SK-N-DZ (cell line): ENCODE measurements at places on chromosomes 7 and 10.

GRCh38 chr10:78870458-78870857, 198.3 kb upstream of the ZMIZ1 start:
- DNase-seq: no peak

DNA sequence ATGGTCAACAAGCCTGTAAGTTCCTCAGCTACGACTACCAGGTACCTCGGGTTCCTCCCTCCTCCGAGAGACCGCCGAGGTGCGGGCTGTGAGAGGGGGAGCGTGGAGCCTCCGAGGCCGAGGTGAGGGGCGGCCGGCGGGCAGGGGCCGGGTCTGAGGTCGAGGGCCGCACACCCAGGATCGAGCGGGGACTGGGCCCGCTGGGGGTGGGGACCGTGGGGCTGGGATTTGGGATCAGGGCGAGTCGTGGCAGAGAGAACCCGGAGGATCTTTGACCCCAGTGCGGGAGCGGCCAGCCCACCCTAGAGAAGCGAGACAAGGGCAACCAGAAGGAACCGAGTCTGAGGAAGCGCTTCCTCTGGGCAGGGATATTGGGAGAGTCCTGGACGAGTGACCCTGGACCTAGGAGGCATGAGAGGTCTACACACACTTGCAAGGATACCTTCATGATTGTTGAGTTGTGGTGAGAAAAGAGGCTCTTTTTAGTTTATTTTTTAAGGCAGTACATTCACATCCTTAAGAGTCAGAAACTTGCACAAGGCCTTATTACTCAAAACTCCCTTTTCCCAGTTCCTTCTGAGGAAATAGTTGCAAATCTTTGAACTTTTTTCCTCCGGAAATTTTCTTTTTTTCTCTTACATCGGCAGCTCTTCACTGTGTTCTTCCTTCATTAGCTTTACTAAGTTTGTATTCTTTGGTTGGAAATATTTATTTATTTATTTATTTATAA, 395 bp downstream of the ZNF487 start:
- DNase-seq: peak; percentile 23

- DNase-seq: no peak
Measured at GRCh38 chr10:30055226-30055662, 4.1 kb downstream of the JCAD start.

DNA sequence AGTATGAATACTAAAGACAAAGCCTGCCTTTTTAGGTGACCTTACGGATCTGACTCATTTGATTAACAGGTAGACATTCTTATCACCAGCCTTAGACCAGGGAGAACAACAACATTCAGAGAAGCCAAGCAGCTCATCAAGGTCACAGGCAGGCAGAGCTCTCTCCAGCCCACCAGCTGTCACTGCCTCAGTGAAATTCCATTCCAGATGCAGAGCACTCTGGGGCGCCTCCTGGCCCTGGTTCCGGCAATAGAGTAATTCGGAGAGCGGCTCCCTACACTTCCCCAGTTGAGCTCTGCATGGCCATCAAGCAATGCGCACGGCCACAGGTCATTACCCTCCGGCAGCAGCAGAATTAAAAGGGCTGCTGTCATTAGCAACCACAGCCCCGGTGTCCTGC, 164.7 kb downstream of the TCERG1L start:
- no peak for DNase-seq

- no peak for DNase-seq
Measured at GRCh38 chr7:122311734-122312450, 7.3 kb upstream of the FEZF1 start.

- no peak for DNase-seq
Measured at GRCh38 chr10:130762491-130762890, 549.0 kb downstream of the TCERG1L start.

- peak; percentile 70 for DNase-seq
Measured at GRCh38 chr7:144835155-144835611, 670 bp downstream of the TPK1 start.

- no peak for DNase-seq
Measured at GRCh38 chr10:133165556-133166503, 5.8 kb downstream of the KNDC1 start.

DNA sequence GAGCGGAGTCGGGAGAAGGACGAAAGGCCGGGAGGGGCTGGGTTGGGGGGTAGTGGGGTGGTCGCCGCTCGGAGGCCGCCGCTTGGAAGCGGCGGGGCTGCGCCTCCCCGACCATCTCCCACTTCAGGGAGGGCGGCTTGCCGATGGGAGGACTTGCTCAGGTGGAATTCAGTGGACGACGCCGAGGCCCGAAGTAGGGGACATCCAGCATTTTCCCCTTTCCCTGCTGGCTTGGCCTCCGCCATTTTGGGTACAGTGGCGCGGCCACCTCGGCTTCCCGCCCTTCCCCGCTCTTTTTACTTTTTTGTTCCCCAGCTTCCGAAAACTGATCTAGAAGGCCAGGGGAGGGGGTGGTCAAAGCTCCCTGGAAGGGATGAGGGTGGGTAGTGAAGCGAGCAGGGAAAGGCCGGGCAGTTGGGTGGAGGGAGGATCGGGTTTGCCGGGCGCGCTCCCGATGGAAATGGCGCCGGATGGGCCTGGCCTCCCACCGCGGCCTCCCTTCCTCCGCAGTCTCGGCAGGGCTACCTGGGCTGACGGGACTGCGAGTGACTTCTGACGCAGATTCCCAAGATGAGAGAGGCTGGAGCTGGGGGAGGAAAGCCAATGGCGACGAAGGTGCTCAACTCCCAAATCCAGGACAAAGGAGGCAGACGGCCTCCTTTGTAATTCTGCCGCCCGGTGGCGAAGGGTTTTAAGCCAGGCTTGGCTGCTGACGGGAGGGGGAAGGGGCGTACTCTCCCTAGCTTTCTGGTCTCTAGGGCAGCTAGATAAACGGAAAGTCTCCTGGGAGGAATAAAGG, at the start of gene PBLD:
TSS of gene PBLD (minus strand) at position 670 of the 799 bp plus-strand sequence. CDS start 26,084 bp downstream, outside the sequence.
- peak; percentile 86 for DNase-seq

GRCh38 chr7:36474283-36475010, 84.8 kb downstream of the ANLN start:
- no peak for DNase-seq

- no peak for DNase-seq
Measured at GRCh38 chr10:104328896-104329710, 9.2 kb downstream of the ITPRIP start.

- peak; percentile 81 for DNase-seq
Measured at GRCh38 chr7:36564489-36564888, 159.8 kb downstream of the AOAH start.

DNA sequence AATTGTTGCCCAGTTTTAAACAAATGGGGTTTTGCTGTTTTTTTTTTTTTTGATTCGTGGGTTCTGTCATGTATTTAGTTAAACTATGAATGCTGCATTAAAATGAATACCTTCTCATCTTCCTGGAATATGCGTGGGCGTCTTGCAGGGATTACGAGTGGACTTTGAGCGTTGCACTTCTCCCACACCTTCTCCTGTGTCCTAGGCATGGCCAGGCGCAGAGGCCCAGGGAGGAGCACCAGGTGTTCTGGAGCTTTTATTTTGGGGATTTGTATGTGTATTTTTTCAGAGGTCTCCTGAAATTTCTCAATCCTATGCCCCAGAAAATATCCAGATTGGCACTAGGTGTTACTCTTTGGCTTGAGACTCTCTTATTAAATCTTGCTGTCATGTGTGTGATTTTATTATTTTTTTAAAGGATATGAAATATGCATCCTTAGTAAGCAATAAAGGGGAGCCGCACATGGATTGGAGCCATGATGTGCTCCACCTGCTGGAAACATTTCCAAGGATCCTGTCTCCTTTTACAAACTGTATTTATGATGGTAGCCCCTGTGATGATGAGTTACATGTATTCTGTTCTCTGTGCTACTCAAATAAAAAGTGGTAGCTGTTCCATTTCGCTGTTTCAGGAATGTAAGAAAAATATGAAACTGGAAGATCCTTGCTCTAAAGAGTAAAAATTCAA, 482.2 kb upstream of the KLF6 start:
- no peak for DNase-seq

DNA sequence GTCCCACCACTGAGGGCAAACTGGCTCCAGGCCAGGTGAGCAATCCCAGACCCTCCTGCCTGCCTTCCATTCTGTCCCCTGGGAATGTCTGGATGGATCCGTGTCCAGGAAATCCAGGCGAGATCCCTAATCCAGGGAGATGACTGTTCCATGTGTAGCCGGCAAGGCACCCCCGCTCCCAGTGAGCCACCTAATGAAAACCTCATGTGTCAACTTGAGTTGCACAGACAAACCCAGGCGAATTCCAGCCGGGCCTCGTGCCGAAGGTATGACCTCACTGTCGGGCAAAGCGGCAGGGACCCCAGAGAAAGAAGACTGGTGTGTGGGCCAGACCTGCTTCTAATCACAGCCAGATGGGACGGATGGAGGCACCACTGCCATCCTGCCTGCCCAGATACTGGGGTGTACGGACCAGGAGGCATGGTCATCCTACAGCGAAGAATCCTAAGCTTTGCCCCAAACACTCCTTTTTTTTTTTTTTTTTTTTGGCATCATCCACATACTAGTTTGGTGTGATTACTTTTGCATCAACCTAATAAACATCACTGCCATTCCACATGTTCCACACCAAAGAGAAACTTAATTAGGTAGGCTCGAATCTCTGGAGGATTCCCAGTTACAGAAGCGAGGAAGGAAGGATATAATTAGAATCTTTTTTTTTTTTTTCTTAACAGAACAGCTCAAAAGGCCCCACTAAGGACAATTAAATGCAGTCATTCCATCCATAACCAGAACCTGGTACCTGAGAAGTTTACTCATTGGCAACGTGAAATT, 313.1 kb downstream of the CALN1 start:
- DNase-seq: peak; percentile 26
